ENCODE measurements at places on chromosomes 12 and 14.

- DNase-seq = no peak
These were observed 8.6 kb downstream of the EVL start for GRCh38 chr14:100073576-100074430.

DNA sequence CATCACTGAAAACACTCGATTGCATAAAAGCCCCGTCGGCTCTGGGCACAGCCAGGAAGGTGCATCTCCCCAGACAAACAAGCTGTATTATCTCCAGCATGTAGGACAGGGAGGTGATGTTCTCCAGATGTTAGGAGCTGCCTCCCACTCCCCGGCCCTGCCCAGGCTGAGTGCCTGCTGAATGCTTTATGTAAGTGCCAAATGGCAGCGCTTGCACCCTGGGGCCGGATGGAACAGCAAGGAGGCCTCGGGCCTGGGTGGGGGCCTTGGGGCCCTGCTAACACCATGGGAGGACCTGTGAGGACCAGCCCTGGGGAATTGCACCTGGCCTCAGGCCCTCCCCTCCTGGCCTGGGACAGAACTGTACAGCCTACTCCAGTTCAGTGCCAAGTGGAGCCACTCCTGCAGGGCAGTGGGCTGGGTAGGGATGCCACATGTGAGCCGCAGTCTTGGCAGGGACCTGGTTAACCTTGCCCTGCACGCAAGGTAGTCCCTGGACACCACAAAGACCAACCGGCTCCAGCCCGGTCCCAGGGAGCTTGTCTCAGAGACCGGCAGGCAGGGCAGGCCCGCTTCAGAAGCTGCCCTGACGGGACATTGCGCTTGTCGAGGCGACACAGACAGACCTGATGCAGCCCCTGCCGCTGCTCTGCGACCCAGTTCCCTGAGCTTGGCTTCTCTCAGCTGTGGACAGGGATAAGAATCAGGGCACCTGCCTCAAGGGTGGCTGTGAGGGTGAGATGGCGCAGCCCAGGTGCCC, 35.3 kb upstream of the PPP1R13B start:
- DNase-seq = no peak

GRCh38 chr12:63967358-63968145, 123.1 kb downstream of the SRGAP1 start:
- no peak for DNase-seq

DNA sequence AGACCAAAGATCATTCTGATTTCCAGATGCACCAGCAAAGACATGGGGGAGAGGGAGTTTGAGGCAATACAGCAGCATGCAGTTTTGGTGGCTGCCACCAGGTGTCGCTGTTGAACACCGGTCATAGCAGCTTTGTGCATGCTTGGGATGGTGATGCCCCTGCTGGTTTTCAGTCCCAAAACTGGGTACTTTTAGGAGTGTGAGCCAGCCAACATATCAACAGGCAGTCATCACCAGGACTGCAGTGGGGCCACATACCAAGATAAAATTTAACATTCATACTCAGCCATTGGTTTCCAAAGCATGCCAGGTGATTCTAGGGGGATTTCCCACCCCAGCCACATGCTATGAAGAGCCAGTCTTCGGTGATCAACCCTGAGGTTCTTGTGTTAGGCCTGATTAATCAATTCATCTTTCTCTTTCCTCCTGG, 64.2 kb downstream of the PHETA1 start:
- DNase-seq = no peak

GRCh38 chr14:75515629-75515996, 6.7 kb upstream of the BATF start:
- DNase-seq = no peak

- DNase-seq = no peak
These were observed 4.2 kb upstream of the XPOT start for GRCh38 chr12:64400041-64400440.

All from SIG-M5 (cell line).